ENCODE measurements at places on chromosomes 12 and 14.

GRCh38 chr14:99730876-99731546, 46.9 kb downstream of the CYP46A1 start:
- no peak for DNase-seq

- no peak for DNase-seq
These were observed 355.9 kb downstream of the TMTC2 start for GRCh38 chr12:83042441-83043200.

GRCh38 chr12:124399622-124400021, 104.7 kb downstream of the RFLNA start:
- DNase-seq, result no peak

GRCh38 chr14:101815994-101816393, 54.5 kb downstream of the PPP2R5C start:
- no peak for DNase-seq

- no peak for DNase-seq
These were observed 248.7 kb downstream of the TTC6 start for GRCh38 chr14:37843954-37844607.

DNA sequence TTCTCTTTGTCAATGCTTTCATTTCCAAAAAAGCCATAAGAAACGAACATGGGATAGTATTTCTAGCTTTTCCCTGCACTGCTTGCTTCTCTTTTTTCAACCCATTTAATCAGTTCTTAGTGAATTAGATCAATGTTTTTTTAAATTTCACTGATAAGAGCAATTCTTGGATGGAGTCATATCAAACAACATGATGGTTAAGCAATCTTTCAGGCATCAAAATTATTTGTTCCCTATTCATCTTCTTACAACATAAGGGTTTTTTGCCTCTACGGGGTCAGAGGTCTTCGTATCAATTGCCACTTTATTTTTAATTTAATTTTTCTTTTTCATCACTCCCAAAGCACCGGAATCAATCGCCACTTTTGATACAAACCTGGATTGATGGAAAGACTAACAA, 103.8 kb upstream of the RESF1 start:
- DNase-seq, result no peak

DNA sequence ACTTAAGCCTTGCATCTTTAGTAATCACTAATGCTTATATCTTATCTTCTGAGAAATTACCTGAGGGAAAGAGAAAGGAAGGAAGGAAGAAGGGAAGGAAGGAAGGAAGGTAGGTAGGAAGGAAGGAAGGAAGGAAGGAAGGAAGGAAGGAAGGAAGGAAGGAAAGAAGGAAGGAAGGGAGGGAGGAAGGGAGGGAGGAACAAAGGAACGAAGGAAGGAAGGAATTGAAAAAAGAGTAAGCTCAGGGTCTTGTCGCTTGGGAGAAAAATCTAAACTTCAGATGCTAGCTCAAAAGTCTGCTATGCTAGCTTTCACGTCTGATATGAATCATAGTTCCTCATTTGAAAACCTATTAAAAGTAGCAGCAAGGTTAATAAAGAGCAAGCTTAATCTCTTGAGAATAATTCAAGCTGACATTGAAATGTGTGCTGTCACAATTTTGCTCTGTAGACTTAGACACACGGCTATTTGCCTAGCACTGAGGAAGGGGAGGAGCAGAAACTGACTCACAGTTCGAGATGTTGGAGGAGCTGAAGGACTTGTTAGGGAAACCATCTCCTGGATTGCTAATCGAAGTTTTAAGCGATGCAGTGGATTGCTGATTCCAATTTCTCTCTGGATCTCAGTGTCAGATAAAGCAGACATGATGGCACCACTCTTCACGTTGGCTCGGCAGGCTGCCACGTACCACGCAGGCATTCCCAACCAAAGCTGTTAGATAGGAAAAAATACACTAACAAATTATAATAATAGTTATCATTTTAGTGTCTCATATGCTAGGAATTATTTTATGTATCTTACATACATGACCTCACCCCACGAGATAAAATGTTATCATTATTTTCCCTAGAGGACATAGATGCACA, 216.7 kb downstream of the ACSS3 start:
- DNase-seq, result no peak

- DNase-seq, result no peak
These were observed 25.6 kb downstream of the KCNK13 start for GRCh38 chr14:90087433-90087832.

GRCh38 chr14:80679273-80679672, 262.3 kb downstream of the CEP128 start:
- no peak for DNase-seq

DNA sequence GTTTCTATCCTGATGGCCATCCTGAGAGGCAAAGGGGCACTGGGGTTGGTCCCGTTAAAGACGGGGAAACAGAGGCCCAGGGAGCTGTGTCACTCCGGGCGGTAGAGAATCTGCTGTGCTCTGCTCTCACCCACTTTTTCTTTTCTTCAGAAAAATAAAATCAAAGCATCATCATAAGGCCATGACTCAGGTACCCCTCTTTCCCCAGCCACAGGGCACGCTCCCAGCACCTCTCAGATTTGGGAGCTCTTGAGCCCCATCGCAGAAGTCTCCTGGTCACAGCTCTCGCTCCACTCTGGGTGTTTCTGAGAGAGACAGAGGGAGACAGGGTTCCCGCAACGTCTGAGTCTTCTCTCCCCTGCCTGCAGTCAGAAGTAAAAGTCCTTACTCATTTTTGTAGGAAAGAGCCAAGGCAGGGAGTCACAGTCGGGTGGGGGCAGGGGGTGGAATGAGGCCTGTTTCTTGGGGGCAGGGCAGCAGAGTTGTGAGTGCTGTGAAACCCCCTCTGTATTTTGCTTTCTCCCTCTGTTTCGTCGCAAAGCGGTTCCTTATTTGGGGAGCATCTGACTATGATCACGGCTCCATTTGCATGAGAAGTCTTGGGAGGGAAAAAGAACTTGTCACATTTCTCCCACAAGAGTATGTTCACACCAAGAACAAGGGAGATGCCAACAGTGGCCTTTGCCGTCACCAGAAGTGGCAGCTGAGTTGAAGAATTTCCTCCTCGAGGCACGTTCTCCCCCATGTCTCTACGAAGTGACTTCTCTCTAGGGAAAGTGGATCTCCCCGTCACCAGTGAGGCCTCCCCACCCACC, 139.0 kb downstream of the BCL11B start:
- no peak for DNase-seq

- DNase-seq, result no peak
These were observed 51.6 kb downstream of the ATP2B1 start for GRCh38 chr12:89657066-89657465.

GRCh38 chr14:100146531-100147091, 12.8 kb downstream of the DEGS2 start:
- DNase-seq, result no peak

DNA sequence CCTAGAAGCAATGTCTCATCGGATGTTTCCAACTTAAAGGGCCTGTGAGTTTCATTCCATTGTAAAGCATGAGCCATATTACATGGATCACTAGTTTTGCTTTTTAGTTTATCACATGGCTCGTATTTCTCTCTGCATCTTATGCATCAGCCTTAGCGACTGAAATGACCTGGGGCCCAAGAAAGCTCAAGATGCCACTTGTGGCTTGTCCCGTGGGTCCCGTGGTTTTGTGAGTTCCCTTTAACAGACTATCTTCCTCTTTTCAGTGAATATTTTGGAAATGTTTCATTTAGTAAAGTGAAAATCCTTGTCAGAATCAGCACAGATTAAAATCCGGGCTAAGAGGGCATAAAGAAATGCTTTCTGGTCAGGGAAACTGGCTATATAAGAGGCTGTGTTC, 86.2 kb upstream of the PPM1H start:
- DNase-seq, result no peak

DNA sequence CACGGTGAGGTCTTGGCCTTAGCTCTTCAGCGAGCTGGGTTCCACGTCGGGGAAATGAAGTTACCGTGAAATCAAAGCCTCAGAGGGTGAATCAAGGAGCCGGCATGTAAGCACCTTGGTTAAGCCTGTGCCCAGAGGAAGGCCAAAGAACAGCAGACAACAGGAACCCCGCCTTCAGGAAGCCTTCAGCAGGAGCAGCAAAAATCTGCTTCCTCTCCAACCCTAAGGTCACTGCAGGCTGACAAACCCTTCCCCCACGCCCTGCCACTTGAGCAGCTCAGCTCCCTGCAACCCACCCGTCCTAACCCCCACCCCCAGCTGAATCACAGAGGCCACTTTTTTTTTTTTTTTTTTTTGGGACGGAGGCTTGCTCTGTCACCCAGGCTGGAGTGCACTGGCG, 72.9 kb upstream of the LTA4H start:
- no peak for DNase-seq

DNA sequence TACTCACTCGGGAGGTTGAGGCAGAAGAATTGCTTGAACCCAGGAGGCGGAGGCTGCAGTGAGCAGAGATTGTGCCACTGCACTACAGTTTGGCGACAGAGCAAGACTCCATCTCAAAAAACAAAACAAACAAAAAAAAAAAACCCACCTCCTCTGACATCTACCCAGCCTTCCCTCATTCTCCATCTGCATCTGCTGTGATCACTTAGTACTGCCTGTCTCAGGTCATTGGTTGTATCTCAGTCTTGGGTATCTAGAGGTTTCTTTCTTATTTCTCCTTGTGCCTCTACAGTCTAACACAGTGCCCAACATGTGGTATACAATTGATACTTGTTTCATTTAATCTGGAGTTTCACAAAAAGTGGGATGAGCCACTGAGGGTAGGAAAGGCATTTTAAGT, 5.3 kb downstream of the LTBP2 start:
- DNase-seq, result no peak

DNA sequence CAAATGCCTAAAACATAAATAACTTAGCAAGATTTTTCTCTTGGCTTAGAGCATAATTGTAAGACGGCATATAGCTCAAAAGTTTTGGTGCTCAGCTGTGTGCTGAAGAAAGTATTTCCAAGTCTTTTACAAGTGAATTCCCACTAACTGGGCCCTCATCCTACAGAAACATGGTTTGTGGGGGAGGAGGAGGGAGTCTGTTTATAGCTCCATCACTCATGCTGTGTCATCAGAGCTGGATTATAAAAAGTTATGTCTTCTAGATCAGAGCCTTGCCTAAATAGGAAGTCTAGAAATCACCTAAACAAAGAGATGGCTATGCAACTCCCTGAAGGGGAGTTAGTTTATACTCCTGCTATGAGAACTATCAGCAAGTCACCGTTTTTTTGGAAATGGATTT, 65.9 kb upstream of the OTOGL start:
- no peak for DNase-seq

DNA sequence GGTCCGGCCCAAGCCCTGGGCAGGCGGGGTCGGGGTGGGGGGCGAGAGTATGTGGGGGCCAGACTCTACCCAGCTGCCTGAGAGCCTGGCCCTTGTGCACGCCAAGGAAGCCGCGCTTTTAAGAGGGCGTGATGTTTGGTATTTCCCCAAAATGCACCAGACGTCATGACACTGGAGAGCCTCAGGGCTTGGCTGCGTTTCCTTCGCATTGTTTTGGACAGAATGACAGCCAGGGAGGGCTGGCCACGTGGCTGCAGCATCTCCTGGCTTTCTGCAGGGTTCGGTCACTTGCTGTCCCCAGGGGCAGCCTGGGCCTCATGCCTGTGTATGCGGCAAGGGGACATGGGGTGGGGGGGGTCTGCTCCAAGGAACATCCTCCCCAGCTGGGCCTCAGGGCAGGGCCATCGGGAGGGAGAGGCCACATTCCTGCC, 16.1 kb upstream of the NUDT14 start:
- DNase-seq, result no peak

DNA sequence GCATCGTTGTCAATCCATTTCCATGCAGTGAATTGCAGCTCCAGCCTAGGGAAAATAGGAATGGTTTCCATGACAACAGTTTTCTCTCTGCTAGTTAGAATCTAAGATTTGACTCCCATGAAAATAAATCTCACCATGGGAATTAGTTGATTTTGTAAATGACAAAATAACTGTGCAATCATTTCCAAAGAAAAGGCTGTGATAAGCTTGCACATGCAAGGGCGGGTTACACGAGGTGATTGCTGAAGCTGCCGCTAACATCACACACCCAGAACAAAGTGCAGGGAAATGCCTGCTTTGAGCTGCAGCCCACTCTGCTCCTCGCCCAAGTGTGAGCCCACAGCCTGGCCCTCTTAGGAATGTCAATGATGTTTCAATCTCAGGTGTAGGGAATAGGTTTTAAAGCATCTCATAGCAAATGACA, 53.8 kb downstream of the TRIM9 start:
- DNase-seq, result no peak

DNA sequence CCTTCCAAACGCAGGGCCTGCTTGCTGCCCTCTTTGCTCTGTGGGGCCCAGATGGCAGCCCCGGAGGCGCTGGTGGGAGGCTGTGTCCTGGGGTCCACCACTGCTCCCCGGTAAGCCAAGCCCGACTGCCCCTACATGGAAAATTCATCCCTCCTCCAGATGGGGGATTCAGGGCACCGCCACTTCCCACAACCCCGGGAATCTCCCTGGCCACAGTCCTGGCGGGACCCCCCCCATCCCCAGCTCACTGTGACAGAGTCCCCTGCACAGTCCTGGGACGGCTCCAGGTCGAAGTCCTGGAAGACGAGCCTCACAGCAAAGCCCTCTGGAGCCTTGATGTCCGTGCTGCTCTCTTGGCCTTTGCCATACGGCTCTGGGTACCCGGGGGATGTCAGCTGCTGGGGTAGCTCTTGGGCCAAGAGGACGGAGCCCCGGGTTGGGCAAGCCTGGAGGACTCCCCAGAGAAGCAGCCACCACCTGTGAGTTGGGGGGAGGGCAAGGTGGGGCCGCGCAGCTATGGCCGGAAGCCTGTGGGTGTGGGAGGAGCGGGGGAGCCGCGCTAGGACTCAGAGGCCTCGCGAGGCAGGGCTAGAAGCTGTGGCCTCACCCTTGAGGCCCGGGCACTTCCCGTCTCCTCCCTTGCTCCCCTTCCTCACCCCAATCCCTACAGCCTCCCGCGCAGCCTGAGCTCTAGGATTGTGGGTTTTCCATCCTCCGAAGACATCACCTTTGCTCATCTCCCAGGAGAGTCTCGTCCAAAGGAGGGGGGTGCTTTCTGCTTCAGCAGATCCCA, 815 bp downstream of the C1RL start:
- no peak for DNase-seq

DNA sequence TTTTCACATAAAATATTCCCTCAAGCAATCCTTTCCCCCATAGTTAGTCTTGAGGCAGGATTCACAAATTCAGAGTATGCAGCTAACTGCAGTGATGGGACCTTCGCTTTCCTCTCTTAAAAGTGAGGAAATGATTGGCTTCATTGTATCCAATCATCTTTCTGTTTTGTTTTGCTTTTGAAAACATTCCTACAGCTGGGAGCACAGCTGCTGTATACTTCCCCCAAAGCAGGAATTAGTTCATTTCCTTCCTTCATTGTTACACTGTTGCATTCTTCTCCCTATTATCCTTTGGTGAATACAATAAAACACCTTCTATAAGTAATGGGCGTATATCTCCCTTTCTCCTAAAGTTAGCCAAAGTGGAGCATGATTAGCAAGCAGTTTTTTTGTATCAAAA, 9.4 kb upstream of the GAS2L3 start:
- no peak for DNase-seq

DNA sequence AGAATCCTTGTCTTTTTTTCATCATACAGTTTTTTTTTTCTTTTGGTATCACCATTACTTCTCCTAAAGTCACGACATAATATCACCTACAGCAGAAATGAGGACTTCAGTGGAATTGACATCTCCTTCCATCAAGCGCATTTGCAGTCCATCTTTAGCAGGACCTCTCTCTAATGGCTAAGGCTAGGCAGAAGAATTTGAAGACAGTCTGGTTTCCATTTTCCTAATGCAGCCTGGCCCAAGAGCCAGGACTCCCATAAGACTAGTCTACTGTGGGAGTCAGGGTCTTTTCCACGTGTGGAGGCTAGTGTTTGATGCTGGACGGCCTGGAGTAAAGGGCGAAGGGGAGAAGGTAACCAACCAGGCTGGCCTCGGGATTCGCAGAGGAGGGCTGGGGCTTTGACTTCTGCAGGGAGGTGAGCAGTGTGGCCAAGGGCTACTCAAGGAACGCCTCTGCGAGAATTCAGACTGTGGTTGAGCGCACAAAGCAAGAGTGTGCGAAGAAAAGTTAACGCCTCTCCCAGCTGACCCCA, 769 bp upstream of the ZNF740 start:
- no peak for DNase-seq

Measured in cortex of kidney (tissue), 1 donor.